ENCODE measurements at places on chromosomes 2 and 18.

DNA sequence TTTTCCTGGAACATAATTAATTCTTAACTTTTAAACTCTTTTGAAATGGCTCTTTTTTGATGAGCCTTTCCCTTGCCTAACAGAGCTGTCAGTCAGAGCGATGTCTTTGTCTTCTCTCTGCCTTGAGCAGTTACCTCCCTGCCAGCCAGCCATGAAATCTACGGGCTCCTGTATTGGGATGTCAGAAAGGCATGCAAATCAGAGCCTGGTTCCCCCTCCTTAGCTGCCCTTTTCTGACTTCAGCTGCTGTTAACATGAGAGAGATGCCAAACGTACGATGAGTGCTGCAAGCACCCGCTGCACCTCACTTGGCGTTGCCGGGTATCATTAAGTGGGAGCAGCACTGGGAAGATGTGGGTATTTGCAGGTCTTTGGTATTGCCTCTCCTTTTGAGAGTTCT is 131.4 kb upstream of the BOD1L2 start:
- DNase-seq = no peak

DNA sequence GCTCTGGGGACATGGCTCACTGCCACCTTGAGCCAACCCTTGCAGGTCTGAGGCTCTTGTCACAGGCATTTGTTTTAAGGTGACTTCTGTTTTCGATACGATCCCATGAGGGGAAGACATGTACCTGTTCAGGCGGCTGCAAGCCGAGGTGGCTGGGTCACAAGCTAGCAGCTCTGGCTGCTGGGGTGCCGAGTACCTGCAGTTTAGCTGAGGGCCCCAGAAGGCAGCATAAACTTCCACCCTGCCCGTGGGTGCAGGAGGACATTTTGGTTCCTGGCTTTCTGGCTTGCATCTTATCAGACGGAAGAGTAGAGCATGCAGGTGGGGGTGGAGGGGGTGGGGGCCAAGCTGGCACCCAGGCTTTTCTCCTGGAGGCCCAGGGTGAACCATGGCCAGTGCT is 28.4 kb downstream of the COA5 start:
- DNase-seq = no peak

DNA sequence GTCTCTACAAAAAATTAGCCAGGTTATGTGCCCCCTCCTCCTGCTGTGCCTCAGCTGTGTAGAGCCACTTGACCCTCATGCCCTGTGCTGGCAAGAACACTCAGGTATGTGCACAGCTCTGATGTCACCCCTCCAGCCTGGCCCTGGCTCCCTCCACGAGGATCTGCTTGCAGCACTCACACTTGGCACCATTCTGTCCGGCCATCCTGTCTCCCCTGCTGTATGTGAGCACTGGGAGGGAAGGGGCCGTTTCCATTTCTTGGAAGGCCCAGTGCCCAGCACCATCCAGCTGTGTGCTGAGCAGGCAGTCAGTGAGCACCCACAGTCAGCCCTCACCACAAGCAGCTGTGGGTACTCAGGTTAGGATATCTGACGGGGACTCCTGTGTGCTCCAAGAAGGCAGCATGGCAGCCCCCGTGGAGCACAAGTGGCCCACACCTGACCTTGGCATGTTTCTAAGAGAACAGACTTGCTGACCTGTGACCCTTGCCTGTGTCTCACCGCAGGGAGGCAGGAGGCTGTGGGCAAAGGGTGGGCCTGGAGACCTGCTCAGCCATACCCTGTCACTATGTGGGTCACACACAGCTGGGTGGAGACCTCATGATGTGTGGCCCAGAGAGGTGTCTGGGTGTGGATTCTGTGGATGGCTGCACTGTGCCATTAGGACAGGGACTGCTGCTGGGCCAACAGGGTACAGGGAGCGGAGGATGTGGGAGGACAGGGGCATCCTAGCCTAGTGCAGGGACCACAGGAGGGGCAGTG is 31.5 kb downstream of the USP34 start:
- no peak for DNase-seq

GRCh38 chr2:186032102-186032738 is 293.6 kb downstream of the FSIP2 start:
- no peak for DNase-seq

GRCh38 chr2:217802266-217802665 is 200.5 kb downstream of the TNS1 start:
- DNase-seq = no peak

- no peak for DNase-seq
These were observed 37.3 kb upstream of the GRP start for GRCh38 chr18:59182673-59183072.

DNA sequence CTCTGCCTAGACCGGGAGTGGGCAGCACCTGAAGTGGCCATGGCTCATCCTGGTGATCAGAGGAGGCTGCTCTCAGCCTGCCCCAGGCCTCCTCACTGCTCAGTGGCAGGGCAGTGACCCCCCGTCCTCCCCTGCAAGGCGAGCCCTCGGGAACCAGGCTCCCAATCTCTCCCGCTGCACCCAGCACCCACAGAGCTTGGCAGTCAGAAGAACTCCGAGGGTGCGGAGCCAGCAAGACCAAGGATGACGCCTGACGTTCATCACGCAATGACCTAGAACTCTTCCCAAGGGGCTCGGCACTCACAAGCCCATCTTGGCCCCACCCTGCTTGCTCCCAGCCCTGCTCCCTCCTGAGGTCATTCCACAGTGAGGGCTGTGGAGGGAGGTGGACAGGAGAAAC is 189.8 kb upstream of the SALL3 start:
- no peak for DNase-seq

- DNase-seq = no peak
These were observed 53.1 kb downstream of the GREB1L start for GRCh38 chr18:21295101-21295500.

GRCh38 chr2:47028846-47029560 is 113.4 kb upstream of the MCFD2 start:
- no peak for DNase-seq

DNA sequence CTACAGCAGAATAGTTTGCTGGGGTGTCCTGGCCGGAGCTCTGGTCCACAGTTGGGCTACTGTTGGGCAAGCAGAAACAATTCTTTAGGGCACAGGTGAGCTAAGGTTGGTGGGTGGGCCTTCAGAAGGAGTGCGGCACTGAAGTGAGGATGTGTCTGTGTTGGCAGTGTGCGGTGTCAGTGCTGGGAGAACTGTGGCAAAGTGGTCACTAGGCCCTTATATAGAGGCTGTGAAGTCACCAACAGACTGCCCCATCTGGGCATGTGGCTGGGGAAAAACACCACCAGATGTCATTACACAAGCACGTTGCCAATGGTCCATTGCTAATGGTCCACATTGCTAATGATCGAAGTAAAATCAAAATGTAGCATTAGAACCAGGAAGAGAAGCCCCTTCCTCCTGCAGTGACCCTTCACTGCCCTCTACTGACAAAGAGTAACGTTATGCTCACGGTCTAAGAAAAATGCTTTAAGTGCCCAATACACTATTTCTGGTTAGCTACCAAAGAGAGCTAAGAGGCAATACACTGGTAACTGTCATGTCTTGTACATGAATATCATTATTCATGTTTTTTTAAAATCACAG is 21.3 kb downstream of the SCN1A start:
- no peak for DNase-seq

DNA sequence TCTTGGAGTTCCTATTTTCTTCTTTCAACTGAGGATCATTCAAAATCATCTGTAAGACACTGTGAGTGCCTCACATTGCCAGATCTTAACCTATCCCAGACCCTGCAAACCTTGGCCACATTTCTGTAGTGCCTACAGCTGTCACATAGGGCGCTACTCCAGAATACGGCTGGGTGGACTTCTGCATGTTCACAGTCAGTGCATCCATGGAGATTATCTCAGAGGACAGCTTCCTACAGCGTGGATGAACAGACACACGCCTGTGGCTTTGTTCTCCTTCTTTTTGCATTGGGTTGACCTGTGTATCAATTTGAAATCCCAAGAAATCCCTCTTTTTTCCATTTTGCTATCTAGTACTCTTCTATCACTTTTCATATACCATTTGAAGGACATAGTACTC is 1.9 kb upstream of the KLHL29 start:
- no peak for DNase-seq

DNA sequence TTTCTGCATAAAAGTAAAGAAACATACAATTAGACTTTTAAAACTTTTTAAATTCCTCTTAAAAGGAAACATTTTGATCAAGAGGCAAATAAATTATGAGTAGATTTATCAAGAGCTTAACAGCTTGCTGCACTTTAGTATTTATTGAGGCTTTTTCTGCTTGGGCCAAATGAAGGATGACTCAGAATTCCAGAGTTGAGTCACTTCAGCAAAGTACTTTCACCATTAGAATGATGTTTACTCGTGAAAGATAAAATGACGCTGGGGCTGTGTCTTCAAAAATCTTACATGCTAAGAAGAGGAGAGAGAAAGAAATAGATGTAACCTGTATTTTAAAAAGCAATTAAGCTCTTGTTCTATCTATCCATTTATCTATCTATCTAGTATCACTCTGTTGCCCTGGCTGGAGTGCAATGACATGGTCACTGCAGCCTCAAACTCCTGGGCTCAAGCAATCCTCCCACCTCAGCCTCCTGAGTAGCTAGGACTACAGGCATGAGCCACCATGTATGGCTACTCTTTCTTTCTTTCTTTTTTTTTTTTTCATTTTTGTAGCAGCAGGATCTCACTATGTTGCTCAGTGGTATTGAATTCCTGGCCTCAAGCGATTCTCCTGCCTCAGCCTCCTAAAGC is 75.3 kb upstream of the RIOK3 start:
- no peak for DNase-seq

DNA sequence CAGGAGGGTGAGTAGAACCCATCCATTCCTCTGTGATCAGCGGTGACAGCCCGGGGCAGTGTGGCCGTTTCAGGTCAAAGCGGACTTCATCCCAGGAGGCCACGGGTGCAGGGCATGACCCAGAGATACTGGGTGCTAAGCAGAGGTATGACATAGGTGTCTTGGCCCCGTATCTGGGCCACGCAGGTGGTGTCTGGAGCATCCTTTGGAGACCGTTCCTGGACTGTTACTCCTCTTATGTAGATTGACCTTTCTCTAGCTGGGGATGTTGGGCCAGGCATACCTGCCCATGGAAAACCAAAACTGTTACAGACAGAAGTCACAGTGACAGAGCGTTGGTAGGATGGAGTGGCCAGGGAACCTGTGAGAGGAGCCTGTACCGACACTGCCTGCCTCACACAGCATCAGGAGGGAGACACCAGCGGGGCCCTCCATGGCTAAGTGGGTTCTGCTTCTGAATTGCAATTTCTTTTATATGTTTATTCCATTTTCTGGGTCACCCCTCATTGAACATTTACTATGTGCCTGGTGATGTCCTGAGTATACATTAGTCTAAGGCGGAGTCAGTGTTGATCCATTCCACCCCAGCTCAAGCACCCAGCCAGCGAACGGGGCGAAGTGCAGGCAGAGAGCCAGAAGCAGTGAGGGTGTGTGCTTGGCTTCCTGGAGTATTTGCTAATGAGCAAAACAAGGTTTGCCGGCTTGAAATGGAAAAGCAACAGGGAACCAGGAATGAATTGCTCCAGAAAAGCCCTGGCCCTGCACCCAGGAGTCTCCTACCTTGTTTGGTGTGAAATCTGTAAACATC is 141.7 kb downstream of the SH3RF3 start:
- no peak for DNase-seq

All from stimulated activated CD4-positive, alpha-beta T cell treated with anti-CD3 and anti-CD28 coated beads, Interleukin-4, amount 100 ng/mL, for 4 hours (primary cell).